Stimulated activated naive CD4-positive, alpha-beta T cell treated with Interleukin-2 at 50 U/mL for 16 hours (primary cell): ENCODE measurements at places on chromosomes 1 and 21.

DNA sequence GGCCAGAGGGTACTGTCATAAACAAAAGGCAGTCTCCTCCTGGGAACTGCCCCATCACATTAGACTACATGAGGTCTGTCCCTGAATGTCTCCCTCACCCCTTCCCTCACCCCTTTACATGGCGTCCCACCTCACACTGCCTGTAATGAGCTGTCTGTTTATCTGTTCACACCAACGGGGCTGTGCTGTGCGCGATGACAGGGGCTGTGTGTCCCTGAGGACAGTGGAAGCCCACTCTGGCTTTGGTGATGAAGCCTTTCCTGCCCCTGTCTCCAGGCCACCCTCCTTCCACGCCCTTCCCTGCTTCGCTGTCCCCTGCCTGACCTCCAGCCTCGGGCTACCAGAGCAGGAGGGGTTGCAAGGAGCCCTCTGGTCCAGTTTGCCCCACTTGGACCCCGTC lies 22.7 kb downstream of the RHBG start:
- DNase-seq = no peak

GRCh38 chr1:23650344-23650990 lies 41.1 kb upstream of the RPL11 start:
- no peak for DNase-seq

GRCh38 chr1:156525071-156525501 lies 24.5 kb upstream of the MEF2D start:
- DNase-seq = no peak

DNA sequence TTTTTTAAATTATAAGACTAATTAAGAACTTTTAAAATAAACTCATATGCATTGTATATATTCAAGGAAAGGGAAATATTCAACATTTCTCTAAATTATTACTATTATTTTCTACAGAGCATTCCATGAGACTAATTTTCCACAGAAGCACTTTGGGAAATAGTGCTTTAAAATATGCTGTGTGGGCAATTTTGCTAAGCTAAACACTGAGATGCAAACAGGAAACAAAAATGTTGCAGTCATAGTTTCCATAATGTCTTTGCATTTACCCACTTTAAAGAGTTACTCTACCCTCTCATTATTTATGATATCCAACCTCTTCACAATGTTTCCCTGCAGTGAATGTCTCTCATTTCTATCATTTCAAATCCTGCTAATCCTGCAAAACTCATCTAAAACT lies 269.6 kb upstream of the BEND5 start:
- no peak for DNase-seq

DNA sequence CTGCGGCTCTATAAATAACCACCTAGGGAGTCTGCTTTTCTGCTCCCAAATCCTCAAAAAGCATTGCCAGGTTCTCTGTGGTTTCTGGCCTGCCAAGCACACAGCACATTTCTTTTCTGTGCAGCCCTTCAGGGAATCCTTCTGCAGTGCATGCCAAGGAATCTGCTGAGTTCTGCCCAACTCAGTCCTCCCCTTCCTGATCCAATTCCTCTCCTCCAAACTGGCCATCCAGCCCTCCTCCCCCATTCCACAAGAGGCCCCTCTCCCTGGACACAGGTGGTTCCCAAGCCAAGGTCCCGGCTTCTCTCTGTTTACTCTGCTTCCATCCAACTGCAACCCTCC lies 61.8 kb downstream of the HIVEP3 start:
- no peak for DNase-seq

GRCh38 chr21:25855576-25855975 lies 120.8 kb downstream of the GABPA start:
- no peak for DNase-seq

GRCh38 chr1:169060043-169060722 lies 46.3 kb upstream of the ATP1B1 start:
- DNase-seq = no peak

DNA sequence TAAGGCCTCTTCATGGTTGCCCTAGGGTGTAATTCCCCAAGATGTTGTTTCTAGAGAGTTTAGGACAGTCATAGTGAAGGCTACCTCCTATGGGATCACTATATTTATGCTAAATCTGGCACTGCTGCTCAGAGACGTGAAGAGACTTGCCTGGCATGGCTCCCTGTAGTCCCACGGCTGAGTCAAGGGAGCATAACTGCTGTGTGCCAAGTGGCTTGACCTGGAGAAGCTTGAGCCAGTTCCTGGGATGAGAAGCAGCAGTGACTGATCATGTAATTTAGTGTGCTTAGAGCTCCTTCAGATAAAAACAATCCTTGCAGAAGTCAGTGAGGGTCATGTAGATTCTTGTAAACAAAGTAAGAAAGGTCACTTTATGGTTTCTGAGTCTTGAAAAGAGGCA lies 68.9 kb upstream of the TSPAN2 start:
- DNase-seq = no peak

GRCh38 chr21:38683222-38683621 lies 122.5 kb upstream of the ETS2 start:
- no peak for DNase-seq

DNA sequence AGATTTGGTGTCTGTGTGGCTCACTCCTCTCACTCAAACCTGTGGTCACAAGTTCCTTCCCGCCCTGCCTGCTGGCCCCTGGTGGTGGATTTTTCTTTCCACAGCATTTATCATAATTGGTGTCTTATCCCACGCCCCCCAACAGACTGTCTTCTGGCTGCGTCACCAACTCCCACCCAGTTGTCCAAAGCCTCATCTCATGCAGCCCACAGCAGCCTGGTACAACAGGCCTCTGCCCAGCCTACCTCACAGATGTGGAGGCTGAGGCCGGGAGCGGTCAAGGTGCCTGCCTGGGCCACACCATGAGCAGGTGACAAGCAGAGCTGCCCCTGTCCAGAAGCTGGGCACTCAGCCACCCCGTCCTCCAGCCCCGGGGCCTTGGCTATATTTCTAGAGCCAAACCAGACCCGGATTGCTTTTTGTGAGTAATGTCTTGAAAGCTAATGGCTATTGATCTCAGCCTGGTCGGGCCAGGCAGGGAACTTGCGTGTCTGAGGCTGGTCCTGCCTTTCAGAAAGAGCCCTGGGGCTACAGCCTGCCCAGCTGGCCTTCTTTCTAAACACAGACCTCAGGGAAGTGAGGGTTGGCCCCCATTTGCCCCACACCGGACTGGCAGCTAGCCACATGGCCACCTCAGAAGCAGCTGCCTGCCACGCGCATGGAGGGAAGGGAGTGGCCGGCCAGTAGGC lies 2.6 kb downstream of the KCNAB2 start:
- no peak for DNase-seq

DNA sequence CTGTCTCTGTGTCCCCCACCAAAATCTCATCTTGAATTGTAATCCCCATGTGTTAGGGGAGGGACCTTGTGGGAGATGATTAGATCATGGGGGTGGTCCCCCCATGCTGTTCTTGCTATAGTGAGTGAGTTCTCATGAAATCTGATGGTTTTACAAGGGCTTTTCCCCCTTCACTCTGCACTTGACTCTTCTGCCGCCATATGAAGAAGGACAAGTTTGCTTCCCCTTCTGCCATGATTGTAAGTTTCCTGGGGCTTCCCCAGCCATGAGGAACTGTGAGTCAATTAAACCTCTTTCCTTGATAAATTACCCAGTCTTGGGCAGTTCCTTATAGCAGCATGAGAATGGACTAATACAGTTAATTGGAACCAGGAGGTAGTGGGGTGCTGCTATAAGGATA lies 137.1 kb upstream of the RAB4A start:
- no peak for DNase-seq

GRCh38 chr1:109874445-109874844 lies 36.2 kb upstream of the CSF1 start:
- DNase-seq = no peak

GRCh38 chr21:46667741-46668380 lies 32.4 kb downstream of the PRMT2 start:
- no peak for DNase-seq

GRCh38 chr1:43547538-43548072 lies 16.9 kb downstream of the PTPRF start:
- no peak for DNase-seq

DNA sequence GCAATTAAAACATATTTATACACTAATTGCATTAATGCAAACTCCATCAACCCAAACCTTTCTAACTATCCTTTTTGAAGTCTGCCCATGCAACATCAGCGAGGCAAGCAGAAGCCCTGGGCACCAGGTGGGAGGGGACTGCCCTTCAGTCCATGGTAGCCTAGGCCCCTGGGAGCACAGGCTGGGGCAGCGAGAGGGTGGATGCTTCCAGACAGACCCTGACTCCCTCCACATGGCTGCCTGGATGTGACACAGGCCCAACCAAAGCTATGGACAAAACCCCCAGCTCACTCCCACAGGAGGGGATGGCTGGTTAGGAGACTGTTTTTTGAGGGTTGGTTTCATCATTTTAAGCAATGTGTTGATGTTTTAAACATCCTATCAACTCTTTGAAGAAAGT lies 17.8 kb upstream of the LRRC47 start:
- DNase-seq = no peak

GRCh38 chr1:226949401-226949800 lies 9.3 kb downstream of the COQ8A start:
- no peak for DNase-seq

DNA sequence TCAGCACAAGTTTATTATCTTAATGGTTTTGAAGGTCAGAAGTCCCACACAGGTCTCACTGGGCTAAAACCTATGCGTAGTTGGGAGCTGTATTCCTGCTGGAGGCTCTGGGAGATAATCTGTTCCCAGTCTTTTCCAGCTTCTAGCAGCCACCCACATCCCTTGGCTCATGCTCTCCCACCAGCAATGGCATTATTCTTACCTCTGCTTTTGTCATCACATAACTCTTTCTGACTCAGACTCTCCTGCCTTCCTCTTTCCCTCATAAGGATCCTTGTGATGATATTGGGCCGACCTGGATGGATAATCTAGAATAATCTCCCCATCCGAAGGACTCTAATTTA lies 122.2 kb upstream of the PRDX6 start:
- no peak for DNase-seq

DNA sequence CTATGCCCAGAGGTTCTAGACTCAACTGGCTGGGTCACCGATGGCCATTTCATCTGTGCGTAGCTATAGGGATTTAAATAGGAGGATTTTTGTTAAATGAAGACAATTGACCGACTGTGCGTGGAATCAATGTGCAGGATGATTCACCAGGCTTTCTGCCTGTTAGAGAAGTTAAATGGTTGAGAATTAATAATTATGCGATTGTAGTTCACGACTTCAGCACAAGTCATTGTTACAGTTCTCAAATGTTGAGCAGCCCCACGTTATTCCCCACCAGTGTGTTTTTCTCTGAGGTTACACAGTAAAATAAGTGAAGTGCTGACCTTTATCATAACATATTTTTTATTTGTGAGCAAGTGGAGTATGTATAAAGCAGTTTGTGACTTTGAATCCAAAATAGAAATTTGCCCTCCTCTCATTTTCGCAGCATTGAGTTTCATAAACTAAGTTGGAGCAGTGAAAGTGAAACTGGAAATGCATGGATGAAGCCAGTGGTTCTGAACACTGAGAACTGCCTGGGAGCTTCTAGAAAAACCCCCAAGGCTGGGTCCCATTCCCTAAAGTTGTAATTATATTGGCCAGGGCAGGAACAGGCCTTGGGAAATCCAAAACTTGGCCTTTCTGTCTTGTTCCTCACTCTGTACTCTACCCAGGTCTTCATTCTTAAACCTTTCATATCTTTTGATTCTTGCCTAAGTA lies 102.6 kb downstream of the GALNT2 start:
- DNase-seq = no peak
